ENCODE measurements at places on chromosomes 3 and 15.

- no peak for DNase-seq
Measured at GRCh38 chr15:66145726-66146182, 107.8 kb downstream of the MEGF11 start.

GRCh38 chr15:61403884-61404283 is 174.8 kb upstream of the RORA start:
- DNase-seq = no peak

GRCh38 chr15:52695154-52695553 is 16.0 kb upstream of the ATOSA start:
- DNase-seq = no peak

DNA sequence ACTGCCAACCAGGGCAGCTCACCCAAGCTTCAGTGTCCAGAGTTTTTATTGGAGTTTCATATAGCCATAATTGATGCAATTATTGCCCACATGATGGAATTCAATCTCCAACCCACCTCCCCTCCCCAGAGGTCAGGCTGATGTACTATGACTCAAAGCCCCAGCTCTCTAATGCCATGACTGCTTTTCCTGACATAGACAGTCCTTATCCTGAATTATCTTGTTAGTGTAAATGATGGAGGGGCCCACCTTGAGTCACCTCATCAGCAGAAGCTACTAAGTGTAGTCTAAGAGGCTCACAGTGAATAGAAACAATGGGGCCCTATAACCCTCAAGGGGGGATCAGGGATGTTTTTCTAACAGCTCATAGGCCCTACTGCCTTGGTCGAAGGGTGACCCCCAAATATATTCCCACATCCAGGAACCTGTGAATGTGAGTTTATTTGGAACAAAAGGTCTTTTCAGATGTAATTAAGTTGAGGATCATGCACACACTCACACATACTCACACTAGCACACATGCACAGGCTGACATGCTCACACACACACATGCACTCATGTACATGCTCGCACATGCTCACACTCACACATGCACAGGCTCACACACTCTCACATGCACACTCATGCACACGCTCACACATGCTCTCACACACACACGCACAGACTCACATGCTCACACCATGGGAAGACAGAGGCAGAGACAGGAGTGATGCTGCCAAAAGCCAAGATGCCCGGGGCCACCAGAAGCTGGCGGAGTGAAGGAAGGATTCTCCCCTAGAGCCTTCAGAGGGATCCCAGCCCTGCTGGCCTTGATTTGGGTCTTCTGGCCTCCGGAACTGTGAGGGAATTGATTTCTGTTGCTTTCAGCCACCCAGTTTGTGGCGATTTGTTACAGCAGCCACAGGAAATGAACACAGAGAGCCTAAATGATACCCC is 131.2 kb upstream of the SMAD3 start:
- no peak for DNase-seq

- no peak for DNase-seq
Measured at GRCh38 chr3:64650096-64650622, 37.6 kb downstream of the ADAMTS9 start.

GRCh38 chr3:175267121-175267531 is 408.0 kb downstream of the NAALADL2 start:
- DNase-seq = no peak

GRCh38 chr3:142652826-142653292 is 56.7 kb downstream of the PLS1 start:
- no peak for DNase-seq

DNA sequence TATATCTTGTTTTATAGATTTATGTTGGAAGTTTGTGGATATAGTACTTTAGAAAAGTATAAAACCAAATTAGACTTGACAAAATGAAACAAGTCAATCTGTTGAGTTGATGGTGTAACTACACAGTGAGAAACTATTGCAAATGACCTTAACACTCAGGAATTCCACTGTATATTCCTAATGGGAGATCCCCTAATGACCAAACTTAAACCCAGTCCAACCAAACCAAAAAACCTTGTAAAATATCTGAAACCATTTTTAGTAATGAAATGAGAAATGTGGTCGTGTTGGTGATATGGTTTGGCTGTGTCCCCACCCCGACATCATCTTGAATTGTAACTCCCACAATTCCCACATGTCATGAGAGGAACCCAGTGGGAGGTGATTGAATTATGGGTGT is 31.9 kb upstream of the ATP13A3 start:
- no peak for DNase-seq

DNA sequence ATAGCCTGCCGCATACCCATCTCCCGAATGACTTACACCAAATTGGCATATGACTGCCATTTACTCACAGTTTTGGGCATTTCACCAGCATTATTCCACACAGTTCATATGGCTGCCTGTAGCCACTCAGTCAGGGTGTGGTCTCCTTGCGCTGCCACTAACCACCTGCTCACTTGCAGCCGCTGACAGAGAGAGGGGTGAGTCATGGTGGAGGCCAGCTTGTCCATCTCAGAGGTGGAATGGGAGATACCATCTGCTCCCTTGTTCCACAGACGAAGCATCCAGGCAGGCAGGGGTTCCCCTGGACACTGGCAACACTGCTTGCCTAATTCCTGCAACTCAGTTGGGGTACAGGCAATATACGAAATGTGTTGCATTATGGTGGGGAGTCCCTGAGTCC is 15.6 kb downstream of the CCRL2 start:
- DNase-seq = no peak

- no peak for DNase-seq
Measured at GRCh38 chr3:66394019-66394752, 106.6 kb downstream of the LRIG1 start.

GRCh38 chr15:83626171-83626802 is 27.6 kb upstream of the ADAMTSL3 start:
- DNase-seq = no peak

DNA sequence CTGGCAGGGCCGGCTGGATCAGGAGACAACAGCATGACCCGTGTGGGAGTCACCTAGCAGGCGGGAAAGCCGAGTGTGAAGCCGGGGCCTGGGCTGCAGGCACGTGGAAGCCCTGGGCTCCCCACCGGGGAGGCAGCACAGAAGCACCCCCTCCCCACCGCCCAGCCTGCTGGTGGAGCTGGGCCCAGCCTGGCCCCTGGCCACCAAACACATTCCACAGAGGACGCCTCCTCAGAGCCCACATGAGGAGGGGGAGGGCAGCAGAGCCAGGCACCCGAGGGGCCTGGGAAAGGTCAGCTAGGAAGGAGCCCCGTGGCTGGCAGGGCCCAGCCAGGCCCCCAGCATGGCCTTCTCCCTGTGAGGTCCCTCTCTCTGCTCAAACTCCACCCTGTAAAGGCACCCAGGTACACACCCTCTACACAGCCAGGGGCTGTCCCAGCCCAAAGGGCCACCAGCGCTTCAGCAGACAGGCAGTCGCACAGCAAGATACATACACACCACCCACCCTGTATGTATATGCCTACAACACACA is 4.5 kb downstream of the PLXNB1 start:
- DNase-seq = no peak

- DNase-seq = no peak
Measured at GRCh38 chr3:40847551-40847992, 322.8 kb downstream of the ZNF621 start.

GRCh38 chr3:149291178-149291577 is 42.3 kb downstream of the TM4SF18 start:
- DNase-seq = peak; percentile 33

DNA sequence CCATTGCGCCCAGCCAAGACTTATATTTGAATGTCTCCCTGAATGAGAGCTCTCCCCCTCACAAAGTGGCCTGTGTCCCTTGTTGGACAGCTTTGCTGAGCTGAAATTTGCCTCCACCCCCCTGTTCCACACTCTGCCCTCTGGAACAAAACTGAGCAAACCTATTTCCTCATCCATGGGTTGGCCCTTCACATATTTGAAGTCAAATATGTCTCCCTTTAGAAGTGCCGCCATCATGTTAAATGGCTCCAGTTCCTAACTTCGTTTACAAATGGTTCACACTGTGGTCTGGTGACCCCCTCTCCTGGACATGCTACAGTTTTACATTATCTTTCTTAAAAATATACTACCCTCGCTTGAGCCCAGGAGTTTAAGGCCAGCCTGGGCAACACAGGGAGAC is 4.6 kb downstream of the PLIN1 start:
- DNase-seq = no peak

Data from A549 (cell line).